ENCODE measurements at places on chromosomes 11 and 22.

GRCh38 chr11:133999355-133999754, 42.6 kb upstream of the IGSF9B start:
- DNase-seq = no peak

DNA sequence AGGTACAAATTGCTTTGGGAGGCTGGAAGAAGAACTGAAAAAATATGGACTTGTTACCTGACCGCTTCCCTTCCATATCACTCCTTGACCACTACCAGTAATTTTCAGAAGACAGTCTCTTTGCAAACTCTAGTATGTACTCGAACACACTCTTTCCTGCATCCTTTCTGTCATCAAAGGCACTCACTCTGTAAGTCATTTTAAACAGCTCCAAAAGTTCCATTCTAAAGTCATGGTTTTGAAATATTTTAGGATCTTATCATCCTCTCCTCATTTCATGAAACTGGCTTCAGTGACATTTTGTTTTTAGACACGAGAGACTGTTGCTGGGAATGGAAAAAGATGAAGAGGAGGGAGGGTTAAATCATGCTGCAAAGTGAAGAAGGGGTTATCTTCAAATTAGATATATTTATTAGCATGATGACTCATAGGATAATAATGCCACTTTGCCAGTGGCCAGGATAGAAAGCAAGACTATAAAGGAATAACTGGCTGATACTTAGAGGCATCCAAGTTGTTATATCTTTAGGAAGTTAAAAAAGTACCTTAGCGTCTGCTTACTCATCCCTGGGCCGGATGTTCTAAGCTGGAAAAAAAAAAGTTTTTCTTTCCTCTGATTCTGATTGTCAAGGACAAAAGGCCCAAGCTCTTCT, 549.3 kb downstream of the METTL15 start:
- DNase-seq = no peak

DNA sequence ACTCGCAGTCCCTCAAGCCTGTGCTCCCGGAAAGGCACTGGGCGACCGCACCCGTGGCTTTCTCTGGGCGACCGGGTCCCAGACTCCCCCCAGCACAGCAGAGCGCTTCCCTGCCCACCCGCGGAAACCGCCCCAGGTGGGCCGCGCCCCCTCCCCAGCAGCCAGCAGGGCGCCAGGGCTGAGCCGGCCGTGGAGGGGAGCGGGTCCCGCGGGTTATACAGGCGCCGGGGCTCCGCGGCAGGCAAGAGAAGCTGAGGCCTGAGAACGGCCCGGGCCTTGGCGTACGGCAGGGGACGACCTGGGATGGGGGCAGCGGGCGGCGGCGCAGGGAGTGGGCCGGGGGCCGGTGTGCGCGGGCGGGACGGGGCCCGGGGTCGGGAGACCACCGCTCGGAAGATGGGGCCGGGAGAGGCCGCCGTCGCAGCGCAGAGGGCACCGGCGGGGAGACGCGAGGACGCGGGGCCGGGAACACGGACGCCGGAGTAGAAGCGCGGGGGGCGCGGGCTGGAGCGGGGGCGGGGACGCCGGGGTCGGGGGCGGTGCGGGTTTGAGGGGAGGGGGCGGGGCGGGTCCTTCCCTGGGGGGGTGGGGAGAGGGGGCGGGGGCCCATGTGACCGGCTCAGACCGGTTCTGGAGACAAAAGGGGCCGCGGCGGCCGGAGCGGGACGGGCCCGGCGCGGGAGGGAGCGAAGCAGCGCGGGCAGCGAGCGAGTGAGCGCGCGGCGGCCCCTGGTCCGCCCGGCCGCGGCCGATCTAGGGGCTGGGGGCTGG, at the start of gene MDK:
TSS of gene MDK (plus strand) at position 622 of the 771 bp plus-strand sequence. CDS start 389 bp downstream, outside the sequence.
- no peak for DNase-seq

DNA sequence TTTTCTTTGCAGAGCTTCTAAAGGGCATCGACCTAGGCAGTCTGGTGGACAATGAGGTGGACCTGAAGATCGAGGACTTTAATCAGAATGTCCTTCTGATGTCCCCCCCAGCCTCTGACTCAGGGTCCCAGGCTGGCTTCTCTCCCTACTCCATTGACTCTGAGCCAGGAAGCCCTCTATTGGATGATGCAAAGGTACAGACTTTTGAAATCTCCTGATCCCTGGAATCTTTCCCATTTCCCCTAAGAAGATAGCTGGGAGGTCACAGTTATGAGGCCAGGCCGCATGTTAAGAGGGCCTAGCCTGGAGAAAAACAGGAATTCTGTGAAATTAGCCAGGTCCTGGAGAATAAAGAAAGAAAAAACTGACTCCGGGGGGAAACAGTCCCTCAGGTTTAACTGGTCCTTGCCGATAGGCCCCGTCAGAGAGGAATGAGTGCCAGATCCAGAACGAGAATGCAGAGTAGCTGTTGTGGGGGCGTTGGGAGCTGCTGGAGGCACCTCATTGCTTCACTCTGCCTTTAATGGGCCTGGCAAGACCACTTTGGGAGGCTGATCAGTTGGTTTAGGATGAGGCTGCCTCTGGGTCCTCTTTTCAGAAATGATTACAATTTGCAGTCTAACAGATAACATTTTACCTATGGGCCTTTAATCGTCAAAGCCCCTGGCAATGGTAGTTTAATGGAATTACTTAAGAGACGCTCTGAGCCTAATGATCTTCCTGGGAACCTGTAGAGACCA, 39.2 kb downstream of the SHISA8 start:
- DNase-seq = no peak

- no peak for DNase-seq
Measured at GRCh38 chr11:26608507-26609146, 36.6 kb upstream of the MUC15 start.

GRCh38 chr11:20161923-20162744, 1.9 kb upstream of the DBX1 start:
- DNase-seq = no peak

- DNase-seq = no peak
Measured at GRCh38 chr11:19244084-19244483, 3.3 kb upstream of the E2F8 start.

DNA sequence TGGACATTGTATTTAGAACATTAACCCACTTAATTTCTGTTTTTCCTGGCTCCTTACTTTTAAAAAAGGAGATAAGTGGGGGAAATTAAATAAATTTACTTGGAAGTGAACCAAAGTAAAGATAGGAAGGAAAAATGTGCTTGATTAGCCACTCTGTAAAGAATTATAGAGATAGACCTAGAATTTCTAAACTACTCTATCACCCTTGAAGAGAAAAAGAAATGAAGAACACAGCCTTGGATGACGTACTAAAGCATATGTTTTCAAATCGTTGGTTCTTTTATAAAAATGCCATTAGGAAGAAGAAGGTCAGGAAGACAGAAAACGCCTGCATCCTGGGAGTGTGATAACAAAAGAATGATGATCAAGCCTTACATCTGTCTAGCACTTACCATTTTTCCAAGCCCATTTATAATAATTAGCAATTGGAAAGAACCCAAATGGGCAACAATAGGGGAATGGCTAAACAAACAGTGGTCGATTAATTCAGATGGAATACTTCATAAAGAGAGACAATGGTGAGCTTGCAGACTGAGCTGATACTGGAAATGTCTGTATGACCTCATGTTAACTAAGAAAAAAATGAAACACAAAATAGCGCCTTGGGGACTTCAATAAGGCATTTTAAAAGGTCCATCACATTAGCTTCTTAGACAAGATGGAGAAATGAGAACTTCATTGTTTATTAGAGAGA, 81.0 kb upstream of the LRRC55 start:
- no peak for DNase-seq

- no peak for DNase-seq
Measured at GRCh38 chr11:16790486-16791190, 52.2 kb downstream of the C11orf58 start.

DNA sequence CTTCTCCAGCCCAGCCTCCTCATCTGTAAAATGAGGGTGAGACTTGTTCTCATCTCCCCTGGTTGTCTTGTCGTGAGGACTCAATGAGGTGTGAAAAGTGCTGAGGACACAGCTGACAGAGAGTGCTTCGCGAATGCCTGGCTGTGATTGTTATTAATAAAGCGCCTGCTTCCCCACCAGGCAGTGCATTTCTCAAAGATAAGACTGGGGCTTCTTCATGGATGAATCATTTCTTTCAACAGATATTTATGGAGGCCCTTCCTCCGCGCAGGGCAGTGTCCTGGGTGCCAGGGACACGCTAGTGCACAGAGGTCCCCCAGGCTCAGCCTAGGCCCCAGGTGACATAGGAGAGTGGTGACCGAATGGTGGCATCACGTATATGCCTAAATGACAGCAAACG, 34.3 kb upstream of the SHISAL1 start:
- DNase-seq = no peak

DNA sequence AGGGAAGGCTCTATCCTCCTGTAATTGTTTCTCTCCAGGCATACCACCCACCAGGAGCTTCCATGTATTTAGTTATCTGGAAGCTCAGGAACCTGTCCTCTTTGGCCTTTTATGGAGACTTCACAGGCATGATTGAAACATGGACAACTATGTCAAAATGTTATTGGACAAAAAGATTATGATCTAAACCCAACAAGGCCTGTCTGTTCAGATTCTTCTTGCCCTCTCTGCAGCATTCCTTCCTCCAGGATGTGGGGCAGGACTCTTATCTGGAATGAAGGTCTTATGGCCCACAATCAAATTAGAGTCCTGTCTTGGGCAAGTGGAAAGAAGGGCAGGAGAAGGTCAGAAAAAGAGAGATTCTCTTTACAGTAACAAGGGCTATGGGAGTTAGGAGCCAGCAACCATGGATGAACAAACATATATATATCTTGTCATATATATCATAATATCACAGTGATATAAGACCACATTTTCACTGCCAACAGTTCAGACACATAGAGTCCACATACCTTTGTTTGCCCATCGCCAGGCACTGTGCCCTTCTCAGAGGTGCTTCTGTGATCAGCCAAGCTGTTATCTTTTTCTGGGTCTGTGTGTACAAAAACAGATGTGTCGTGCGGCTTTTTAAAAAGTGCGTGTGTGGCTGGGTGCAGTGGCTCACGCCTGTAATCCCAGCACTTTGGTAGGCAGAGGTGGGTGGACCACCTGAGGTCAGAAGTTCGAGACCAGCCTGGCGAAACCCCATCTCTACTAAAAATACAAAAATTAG, 42.5 kb upstream of the SUSD2 start:
- DNase-seq = no peak

DNA sequence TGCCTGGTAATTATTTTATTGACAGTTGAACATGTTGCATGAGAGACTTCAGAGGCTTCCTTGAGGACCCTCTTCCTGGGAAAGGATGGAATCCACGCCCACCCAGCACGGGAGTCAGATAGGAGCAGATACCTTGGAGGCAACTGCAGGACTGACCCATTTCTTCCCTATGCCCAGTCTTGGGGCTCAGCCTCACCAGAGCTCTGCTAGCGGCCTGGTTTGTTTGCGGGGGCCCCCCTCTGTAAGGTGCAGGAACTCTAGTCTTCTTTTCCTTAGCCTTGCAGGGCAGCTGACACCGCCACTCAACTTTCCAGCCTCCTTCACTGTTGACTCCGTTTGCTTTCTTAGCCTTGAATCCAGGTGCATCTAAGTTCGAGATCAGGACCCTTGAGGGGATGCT, 1032.8 kb downstream of the BRD1 start:
- no peak for DNase-seq

- DNase-seq = no peak
Measured at GRCh38 chr11:40759341-40759740, 700.1 kb downstream of the LRRC4C start.

- no peak for DNase-seq
Measured at GRCh38 chr22:19873138-19873959, 18.7 kb upstream of the GNB1L start.

DNA sequence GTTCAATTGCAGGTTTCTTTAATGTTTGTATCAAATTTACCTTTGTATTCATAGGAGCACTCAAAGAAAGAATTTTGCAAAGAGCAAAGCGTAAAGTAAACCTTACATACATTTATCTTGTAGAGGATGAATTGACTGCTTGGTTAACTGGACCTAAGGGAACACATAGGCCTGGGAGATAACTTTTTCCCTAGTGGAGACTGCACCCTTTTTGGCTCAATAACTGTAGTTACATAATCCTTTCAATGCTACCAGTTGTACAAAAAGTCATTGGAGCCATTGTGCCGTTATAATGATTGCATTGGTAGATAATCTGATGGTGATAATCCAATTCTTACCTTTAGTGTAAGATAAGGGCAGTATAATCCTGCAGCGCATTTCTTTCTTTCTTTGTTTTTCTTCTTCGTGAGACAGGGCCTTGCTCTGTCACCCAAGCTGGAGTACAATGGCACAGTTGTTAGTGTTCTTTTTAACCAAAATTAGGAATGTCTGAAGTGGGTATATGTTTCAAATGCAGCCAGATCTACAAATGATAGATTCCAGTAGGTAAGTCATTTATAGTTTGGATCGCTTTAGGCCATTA, 18.3 kb downstream of the ATG13 start:
- no peak for DNase-seq

GRCh38 chr11:21495879-21496278, 697.0 kb upstream of the ANO5 start:
- DNase-seq = no peak

DNA sequence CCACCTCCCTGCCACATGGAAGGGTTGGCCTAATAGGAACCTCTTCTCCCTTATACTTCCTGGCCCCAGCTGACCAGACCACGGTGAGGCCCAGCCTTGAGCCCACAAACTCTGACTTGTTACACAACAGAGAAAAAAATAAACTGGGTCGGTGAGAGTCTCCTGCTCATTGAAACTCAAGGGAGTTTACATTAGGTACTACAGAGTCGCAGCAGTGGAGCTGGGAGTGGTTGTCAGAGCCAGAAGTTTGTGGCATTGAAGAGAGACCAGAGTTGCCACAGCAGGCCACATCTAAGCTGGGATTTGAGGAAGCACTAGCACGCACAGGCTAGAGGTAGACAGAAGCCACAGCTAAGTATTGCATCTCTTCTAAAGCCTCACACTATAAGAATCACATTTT, 296.2 kb downstream of the DDX10 start:
- DNase-seq = peak; percentile 3

DNA sequence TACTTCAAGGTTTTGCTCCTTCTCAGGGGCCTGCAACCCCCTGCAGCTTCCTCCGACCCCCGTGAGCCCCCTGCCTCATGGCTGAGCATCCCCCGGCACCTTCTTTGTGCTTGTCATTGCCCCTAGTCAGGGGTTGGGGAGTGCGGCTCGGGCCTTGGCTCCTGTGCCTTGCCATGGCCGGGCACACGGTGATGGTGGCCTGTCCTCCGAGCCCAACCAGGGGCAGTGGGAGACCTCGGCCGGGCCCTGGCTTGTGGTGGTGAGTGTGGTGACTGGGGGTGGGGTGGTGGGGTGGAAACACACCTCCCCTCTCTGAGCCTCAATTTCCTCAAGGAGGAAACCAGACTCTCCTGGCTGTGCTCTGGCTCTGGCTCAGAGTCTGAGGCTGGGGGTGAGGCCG, 1.5 kb upstream of the MRGPRG start:
- no peak for DNase-seq

Measured in stimulated activated naive CD8-positive, alpha-beta T cell treated with anti-CD3 and anti-CD28 coated beads, Interleukin-15, amount 100 ng/mL, for 72 hours (primary cell).